Sigmoid colon (tissue), 7 donors: ENCODE measurements at places on chromosomes 16 and 17. TPM values are rescaled to one million over a fixed set of nuclear protein-coding genes. Genes with fewer than 3 reads are reported as not detected.

Gene CHST6
- total RNA-seq, result 2.1 TPM

Gene CDRT15
- not detected for total RNA-seq

Gene ITGB3
- 38.2 TPM for total RNA-seq

Gene MEFV
- total RNA-seq, result 2.5 TPM

Gene DBNDD1
- not detected for total RNA-seq

Gene BCO1
- total RNA-seq, result 2.1 TPM

Gene KANSL1
- total RNA-seq, result 130 TPM

Gene TAT
- total RNA-seq, result not detected

Gene FAM171A2
- 0.66 TPM for total RNA-seq

Gene ZP2
- total RNA-seq, result not detected

Gene DPH1
- total RNA-seq, result 60.1 TPM

Gene KRT32
- not detected for total RNA-seq

Gene NMRAL1
- 62.3 TPM for total RNA-seq

Gene MYLK3
- total RNA-seq, result 0.14 TPM

Gene ATF7IP2
- 13.3 TPM for total RNA-seq

Gene EVPL
- total RNA-seq, result 6.4 TPM

Gene PRAC2
- not detected for total RNA-seq

Gene HID1
- 7.6 TPM for total RNA-seq

Gene DHRS7C
- total RNA-seq, result not detected

Gene ABCC12
- total RNA-seq, result not detected

Gene RABEP1
- total RNA-seq, result 52.9 TPM

Gene CD300LG
- 1.8 TPM for total RNA-seq

Gene PIPOX
- 6.4 TPM for total RNA-seq

Gene ZNF18
- total RNA-seq, result 5.0 TPM

Gene ADAD2
- total RNA-seq, result not detected

Gene FOXL1
- total RNA-seq, result 0.14 TPM

Gene CCL17
- not detected for total RNA-seq

Gene DLX4
- not detected for total RNA-seq

Gene TP53TG3F
- not detected for total RNA-seq

Gene KRT33B
- total RNA-seq, result not detected

Gene MMP28
- 60.8 TPM for total RNA-seq

Gene TSNAXIP1
- total RNA-seq, result 1.7 TPM

Gene ACBD4
- 21.2 TPM for total RNA-seq

Gene CTRB1
- not detected for total RNA-seq

Gene RNF157
- 4.3 TPM for total RNA-seq

Gene KRT31
- total RNA-seq, result not detected

Gene IKZF3
- total RNA-seq, result 0.33 TPM

Gene MILR1
- total RNA-seq, result 1.8 TPM

Gene CSH2
- not detected for total RNA-seq

Gene SLC47A2
- total RNA-seq, result not detected

Gene ENPP7
- total RNA-seq, result not detected

Gene KRT36
- not detected for total RNA-seq

Gene MYH8
- not detected for total RNA-seq
